ENCODE measurements at places on chromosomes 13 and 19.

- DNase-seq = no peak
Measured at GRCh38 chr19:10911579-10912363, 16.7 kb downstream of the YIPF2 start.

- no peak for DNase-seq
Measured at GRCh38 chr13:113874177-113874576, 10.3 kb upstream of the GAS6 start.

DNA sequence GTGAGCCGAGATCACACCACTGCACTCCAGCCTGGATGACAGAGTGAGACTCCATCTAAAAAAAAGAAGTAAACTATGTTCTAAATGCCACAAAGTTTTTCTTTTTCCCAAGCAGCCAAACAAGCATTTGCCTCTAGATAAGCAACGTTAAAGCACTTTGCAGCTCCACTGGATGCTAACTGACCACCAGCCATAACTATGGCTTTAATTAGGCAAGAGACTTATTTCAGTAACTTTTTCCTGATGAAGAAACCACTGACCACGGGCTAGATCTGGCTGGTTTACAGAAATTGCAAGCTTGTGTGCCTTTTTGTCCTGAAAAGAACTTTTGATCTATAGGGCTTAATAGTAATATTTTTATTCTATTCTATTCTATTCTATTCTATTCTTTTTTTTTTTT is 22.1 kb downstream of the CD70 start:
- DNase-seq = no peak

DNA sequence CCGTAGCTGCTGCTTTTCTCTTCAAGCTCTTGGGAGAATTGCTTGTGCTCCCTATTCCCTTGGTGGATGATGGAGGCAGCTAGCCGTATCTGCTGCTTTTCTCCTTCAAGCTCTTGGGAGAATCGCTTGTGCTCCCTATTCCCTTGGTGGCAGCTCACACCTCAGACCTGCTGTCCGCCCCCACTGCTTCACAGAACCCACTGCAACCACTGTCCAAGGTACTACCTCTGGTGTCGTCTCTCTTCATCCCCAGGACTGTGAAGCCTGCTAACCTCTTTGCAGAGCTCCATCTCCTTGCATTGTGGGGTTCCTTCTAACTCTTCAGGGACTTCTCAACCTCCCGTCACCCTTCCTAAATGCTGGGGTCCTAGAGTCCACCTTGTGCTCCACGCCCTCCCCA is 4.6 kb upstream of the ERVK3-1 start:
- DNase-seq = no peak

Data from iris pigment epithelial cell (primary cell).